ENCODE measurements at places on chromosomes 7 and 10.

- DNase-seq = no peak
Measured at GRCh38 chr7:76383089-76383944, 24.5 kb upstream of the YWHAG start.

- DNase-seq = no peak
Measured at GRCh38 chr7:55484241-55484640, 88.1 kb downstream of the VOPP1 start.

DNA sequence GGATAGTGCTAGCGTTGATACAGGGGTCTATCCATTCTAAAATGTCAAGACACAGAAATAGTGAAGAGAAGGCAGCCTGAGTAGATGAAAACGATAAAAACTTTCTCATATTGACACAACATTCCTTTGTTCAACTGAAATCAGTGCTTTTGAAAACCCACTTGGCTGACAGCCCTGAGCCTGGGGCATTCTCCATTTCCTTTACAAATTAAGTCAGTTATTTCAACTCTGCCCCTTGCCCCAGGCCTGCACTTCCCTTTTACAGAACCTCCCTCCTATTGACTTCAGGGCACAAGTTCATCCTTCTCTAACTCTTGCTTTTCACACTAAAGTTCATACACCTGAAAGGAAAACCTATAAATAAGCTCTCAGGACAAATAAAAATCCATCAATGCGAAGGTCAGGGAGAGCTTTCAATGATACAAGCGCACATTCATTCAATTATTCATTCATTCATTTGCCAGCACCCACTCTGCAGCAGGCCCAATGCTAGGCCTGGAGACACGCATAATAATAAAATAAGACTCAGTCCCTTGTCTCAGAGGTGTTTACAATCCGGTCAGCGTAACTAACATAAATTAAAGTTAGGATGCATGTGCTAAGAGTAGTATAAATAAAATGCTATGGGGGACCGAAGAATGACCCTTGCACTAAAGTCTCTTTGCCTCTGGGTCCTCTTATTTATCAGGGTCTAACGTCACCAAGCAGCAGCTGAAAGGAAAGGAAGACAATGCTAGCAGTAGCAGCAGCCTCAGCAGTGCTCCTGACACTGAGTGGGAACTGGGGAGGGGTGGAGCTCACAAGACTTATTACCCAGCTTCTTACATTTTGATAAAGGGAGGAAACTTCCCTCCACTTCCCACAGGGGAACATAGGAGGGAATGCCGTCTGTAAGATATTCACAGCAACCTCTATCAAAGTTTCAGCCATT lies 134.8 kb downstream of the PDE1C start:
- no peak for DNase-seq

DNA sequence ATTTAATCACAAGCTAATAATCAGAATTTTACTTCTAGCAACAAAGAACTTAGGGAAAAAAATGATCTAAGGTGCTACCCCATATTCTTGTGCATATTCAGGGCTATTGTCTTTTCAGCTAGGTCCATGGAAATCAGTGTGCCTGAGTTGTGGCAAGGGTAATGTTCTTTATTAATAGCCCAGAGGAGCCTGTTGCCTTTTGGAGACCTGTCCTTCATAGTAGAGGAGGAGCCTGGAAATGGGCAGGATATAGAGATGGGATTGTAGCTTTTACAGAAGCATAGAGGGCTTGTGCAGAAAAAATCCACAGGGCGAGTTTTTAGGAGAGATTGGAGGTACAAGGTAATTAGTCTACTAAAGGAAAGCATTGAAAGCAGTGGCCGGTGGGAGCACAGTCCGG lies 38.9 kb downstream of the AGK start:
- DNase-seq = no peak

- no peak for DNase-seq
Measured at GRCh38 chr10:95287281-95287680, 3.5 kb downstream of the PDLIM1 start.

DNA sequence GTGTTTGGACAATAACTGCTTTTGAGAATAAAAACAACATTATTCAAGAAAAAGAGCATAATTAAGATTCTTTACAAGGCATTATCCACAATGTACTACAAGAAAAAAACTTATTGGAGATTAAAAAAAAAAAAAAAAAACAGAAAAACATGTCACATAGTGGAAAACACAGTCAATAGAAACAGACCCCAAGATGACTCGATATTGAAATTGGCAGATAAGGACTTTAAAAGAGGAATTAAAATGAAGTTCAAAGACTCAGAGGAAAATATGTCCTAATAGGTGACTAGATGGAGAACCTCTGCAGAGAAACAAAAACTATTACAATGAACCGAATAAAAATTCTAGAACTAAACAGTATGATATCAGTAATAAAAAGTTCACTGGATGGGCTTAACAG lies 248.9 kb downstream of the CALN1 start:
- DNase-seq = no peak

DNA sequence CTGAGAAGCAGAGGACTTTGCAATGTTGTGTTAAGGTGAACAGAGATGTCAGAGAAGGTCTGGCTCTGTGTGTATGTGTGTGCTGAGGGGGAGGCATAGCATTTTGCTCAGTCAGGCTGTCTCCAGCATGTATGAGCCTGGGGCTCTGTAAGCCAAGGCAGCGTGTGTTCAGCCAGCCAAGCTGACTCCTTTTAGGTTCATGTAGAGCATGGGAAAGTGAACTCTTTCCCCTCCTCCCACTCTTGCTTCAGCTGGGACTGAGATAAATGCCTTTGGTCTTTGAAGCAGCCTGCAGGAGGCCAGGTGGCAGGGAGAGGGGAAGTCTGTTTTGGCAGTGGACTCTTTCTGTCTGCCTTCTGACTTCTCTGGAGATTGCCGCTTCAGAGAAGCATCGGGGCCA lies 3.8 kb downstream of the SFXN2 start:
- no peak for DNase-seq

GRCh38 chr10:131774681-131775085 lies 126.1 kb upstream of the PPP2R2D start:
- no peak for DNase-seq

GRCh38 chr10:2122431-2123124 lies 385.3 kb upstream of the ADARB2 start:
- DNase-seq = no peak

DNA sequence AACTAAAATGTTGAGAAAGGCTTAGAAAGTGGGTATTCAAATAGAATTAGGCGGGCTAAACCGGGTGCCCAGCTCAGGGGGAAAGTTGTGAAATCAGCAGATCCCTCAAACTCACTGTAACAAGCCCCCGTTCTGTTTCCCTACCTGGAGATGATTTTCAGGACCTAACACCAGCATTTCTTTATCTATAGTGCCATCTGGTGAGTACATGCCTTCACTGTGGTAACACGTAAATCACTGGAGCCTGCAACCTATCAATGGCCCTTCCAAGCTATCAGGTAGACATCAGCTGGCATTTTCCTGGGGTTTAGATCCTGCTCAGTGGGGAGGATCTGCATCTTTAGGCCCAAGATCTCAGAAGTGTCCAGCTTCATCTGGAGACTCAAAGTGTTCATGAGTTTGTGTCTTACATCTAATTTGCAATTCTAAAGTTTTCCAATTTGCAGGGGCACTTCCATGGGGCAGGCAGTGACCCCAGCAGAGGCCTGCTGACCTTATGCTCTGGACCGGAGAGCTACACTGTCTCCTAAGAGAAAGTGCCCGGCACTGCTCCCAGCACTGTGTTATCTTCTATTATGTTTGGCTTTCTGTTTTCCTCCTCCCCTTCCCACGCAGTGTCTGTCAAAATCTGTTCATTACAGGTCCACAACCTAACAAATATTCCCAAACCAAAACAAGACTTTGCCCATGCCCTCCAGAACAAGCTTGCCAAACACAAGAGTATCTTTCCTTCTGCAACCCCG lies 132.5 kb downstream of the LSM5 start:
- no peak for DNase-seq

DNA sequence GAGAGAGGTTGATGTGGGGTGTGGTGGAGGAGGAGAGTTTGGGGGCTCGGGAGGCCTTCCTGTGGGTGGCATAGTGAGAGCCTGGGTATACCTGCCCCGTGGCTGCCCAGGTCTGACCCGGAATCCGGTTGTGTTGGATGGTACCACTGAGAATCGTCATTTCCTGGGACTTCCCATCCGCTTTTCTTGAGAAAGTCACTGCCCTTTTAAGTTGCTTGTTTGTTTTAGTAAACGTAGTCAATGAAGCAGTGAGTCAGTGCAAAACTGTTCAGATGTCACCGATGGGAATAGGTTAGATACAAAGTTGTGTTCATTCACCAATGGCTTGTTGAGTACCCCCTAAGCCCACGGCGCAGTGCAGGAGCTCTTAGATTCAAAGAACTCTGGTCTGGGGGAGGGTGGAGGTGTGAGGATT lies 285.8 kb downstream of the CAMK1D start:
- DNase-seq = no peak

- no peak for DNase-seq
Measured at GRCh38 chr7:48880851-48881250, 43.5 kb upstream of the CDC14C start.

- no peak for DNase-seq
Measured at GRCh38 chr10:55091691-55092328, 290.8 kb upstream of the PCDH15 start.

- no peak for DNase-seq
Measured at GRCh38 chr7:66964411-66964810, 31.0 kb downstream of the SBDS start.

DNA sequence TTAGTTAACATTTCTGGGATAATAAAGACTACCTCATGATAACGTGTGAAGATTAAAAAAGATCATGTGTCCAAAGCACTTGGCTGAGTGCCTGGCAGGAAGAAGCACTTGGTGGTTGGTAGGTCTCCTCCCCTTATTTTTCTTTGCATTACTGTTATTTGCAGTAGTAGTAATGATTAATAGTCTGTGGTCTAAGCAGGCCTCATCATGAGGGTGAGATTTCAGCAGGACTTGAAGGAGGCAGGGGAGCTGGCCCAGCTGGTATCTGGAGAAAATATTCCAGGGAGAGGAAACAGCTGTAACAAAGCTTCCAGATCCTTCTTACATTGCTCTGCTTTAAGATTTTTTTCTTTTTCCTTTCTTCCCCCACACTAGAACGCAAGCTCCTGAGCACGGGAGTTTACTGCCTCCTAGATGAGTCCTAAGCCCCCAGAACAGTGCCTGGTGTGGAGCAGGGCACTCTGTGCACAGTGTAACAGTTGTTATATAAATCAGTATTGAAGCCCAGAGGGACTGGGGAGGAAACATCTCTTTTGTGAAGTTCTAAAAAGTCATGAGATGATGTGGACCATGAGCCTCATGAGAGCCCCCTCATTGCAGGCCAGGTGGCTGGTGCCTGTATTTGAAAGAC lies 31.1 kb upstream of the RHEB start:
- no peak for DNase-seq

GRCh38 chr10:22550732-22551131 lies 163.6 kb downstream of the PIP4K2A start:
- DNase-seq = peak; percentile 19

GRCh38 chr7:18144166-18144565 lies 116.5 kb upstream of the PRPS1L1 start:
- DNase-seq = no peak

DNA sequence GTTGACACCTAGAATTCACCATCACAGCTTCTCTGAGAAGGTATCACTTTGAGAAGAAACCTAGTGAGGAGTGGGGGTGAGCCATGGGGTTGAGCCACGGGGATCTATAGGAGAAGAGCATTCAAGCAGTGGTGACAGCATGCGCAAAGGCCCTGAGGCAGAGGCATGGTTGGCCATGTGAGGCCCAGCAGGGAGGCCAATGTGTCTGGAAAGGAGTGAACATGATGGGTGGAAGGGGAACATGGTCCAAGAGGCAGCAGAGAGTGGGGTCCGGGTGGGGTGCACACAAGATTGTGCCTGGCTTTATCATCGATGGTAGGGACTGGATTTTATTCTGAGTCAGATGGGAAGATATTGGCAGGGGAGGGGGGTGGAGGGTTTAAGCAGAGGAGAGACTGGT lies 36.0 kb upstream of the LEP start:
- no peak for DNase-seq

- DNase-seq = no peak
Measured at GRCh38 chr10:117900280-117900679, 146.5 kb downstream of the RAB11FIP2 start.

GRCh38 chr7:70343519-70343918 lies 745.2 kb downstream of the AUTS2 start:
- no peak for DNase-seq

DNA sequence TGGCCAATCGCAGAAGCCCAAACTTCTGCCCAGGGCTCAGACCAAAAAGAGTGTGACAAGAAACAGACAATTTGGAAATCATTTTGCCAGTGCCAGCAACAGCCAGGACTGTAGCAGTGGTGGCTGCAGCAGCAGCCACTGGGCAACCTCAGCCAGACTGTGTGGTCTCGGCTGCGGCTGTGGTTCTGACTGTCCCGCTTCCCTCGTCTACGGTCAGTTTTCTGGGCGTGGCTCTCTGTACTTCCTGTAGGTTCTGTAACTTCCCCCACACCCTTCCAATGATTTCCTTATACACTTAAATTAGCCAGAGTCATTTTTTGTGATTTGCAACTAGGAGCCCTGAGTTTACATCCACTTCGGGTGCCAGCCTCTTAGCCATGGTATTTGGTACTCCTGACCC lies 39.9 kb downstream of the CYTH3 start:
- no peak for DNase-seq

GRCh38 chr7:6425948-6426347 lies 21.8 kb downstream of the DAGLB start:
- DNase-seq = no peak

DNA sequence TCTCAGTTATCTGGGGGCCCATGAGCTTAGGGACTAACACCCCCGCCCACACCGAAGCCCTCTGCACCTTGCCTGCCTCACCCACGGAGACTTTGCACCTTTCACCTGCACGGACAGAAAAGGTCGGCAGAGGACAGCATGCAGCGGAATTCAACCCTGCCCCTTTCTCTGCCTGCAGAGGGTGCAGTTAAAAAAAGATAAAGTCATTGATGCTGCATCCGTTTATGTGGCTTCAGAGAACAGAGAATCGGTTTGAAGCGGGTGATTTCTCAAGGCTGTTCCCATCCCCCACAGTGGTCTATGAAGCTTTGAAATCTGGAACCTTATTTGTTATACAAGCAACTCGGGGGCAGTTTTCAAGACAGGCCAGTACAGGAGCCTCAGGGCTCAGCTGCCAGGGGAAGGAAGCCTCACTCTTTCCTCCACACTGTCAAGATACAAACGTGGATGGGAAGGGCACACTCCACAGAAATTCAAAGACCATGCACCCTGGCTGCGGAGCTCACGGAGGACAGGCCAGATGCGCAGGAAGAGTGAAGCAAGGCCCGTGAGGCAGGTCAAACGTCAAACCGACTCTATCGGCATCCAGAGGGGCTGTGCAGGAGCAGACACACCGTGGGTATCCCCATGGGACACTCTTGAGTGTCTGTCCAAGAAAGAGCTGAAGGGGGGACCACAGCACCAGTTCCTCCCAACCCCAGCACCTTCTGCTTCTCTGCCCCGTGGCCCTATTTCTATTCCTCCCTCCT lies 66.3 kb downstream of the INSIG1 start:
- no peak for DNase-seq

- peak; percentile 90 for DNase-seq
Measured at GRCh38 chr10:16986406-16987205, 143.0 kb downstream of the CUBN start.

- no peak for DNase-seq
Measured at GRCh38 chr7:95469848-95470247, 15.9 kb upstream of the ASB4 start.
